A673 (cell line): ENCODE measurements at places on chromosomes 1 and 21.

- DNase-seq: no peak
Measured at GRCh38 chr1:76225526-76225925, 151.0 kb downstream of the ST6GALNAC3 start.

DNA sequence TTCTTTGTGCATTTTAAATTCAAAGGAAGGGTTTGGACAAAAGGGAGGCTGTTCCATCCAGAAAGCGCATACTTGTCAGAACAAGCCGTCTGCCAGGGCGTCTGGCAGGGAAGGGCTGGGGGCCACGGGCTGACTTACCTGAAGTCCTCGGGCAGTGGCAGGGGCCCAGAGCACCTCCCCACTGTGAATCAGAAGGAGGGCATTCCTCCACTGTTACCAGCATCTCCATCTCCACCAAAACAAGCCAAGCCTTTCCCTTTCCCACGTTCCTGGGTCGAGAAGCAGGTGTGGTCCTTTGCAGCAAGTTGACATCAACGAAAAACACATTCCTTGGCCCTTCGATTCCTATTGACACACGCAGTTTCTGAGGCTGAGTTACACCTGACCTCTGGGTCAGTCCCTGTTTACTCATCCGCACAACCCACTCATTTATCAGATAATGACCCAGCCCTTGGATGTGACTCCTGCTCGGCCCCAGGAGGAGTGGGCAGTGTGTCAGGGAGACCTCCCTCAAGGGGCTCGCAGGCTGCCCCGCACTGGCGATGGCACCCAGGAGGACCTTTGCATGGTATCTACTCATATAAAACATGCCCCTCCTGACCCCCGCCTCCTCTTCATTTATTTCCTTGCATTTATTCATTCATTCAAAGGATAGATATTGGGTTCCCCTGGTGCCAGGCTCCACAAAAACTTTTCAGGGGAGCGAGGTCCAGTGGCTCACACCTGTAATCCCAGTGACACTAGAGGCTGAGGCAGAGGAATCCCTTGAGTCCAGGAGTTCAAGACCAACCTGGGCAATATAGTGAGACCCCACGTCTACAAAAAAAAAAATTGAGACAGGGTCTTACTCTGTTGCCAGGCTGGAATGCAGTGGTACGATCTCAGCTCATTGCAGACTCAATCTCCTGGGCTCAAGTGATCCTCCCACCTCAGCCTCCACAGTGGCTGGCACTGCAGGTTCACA is 60.2 kb downstream of the TOMM20 start:
- no peak for DNase-seq

GRCh38 chr1:158290321-158290844 is 660 bp downstream of the CD1C start:
- DNase-seq: no peak

DNA sequence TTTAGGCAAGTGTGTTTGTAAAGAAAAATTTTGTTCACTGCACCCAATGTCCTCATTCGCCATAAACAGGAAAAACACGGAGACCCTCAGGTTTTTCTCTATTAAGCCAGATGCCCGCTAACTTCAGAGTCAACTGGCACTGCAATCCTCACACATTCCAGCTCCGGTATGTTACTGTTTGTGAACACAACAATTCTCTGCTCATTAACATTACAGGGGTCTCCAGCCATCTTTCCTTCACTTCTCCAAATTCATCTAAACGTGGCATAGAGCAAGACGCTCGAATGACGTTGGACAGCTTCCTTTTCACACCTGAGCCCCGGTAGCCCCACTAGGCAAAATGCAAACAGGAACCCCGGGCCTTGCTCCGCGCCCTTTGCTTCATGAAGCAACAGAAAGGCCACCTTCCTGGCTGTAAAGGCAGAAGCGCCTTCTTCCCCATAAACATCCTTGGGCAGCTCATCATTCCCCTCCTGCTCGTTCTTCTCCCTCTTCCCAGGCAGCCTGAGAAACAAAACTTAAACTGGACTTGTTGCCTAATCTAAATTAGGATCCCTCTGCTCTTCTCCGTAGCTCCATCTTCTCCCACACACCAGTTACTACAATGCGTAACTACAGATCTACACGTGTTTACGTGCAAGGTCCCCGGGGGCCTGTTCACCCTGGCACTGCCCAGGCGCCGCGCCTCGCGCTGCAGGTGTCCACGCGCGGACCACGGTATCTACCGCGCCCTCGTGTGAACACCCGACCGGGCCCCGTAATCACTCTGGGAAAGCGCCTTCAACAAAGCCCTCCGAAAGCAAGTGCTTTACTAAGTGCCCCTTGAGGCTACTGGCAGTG is 1.2 kb downstream of the LBR start:
- peak; percentile 47 for DNase-seq

GRCh38 chr1:241482761-241483250 is 36.7 kb downstream of the FH start:
- peak; percentile 79 for DNase-seq

DNA sequence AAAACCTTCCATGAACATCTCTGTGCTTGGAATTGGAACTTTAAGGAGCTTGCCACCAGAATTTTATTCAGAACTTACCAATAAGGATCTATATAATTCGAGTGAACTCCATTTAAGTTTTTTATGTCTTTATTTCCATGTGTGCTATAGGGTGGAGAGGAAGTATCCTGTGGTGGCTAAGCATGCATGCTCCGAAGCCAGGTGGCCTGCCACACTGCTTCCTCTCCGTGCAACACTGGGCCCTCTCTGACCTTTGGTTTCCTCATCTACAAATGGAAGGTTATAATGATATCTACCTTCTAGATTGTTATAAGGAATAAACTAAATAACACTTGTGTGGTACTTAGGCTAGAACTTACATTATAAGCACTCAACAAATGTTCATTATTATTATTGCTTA is 382.1 kb downstream of the PTPRC start:
- DNase-seq: no peak

- no peak for DNase-seq
Measured at GRCh38 chr21:29209696-29210095, 79.3 kb downstream of the MAP3K7CL start.

GRCh38 chr1:17335821-17336710 is 28.1 kb downstream of the PADI4 start:
- DNase-seq: peak; percentile 82

DNA sequence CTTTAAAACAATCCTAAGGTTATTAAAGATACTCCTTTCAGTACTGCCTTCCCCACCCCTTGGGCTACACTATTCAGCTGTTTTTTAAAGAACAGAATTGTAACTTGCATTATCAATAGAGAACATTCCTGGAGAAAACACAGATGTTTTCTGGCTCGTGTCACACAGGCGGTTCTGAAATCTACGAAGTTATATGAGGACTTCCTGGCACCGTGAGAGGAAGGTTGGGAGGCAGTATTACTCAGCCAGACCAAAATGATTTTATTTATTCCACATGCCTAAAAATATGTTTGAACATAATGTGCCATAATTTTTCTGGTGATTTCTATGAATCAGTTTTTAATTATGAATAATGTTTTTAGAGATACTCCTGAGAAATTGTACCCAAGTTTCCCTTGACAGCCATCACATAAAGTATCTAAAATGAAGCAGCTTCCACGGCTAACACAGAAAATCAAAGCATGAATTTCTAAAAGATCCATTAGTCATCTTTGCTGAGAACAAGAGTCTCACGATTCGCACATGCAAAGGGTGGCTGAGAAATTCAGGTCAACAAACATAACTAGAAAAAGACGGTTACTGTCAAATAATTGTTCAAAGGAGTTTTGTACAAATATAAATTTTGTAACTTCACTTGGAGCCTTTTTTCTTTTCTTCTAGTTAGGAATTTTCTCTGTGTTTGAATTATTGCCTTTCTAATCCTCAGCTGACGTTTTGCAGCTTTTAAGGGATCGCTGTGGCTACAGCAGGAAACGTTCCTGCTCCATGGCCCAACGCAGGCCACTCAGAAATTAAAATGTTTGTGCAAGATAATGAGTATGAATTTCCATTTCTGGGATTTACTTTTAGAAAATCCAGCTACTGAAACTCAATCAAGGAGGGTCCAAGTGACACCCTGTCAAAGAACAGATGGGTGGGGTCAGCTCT is 8.0 kb upstream of the SIM2 start:
- no peak for DNase-seq

DNA sequence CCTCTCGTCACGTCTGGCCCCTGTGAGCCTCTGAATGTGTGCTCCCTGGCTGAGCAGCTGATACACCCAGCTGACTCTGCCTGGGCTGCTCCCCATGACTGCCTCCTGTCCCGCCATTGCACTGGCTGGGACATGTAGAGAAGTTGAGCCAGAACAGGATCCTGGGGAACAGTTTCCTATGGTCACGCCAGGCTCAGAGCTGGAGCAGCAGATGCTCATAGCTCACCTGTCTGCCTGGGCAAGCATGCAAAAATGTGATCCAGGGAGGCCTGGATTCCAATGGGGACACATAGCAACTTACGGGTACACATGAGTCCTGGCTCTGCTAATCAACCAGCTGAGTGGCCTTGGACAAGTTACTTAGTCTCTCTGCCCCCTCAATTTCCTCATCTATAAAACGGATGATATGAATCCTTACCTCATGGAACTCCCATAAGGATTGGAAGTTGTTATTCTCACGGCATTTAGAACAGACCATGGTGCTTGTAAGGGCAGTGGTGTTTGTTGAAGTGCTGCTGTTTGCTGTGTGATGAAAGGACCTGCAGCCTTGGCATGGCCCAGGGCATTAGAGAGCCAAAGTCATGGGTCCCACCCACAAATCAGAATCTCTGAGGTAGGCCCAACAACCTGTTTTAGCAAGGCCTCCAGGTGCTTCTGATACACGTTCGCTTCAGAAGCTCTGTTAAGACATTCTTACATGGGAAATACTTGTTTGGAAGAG is 150.3 kb upstream of the VANGL1 start:
- DNase-seq: no peak

DNA sequence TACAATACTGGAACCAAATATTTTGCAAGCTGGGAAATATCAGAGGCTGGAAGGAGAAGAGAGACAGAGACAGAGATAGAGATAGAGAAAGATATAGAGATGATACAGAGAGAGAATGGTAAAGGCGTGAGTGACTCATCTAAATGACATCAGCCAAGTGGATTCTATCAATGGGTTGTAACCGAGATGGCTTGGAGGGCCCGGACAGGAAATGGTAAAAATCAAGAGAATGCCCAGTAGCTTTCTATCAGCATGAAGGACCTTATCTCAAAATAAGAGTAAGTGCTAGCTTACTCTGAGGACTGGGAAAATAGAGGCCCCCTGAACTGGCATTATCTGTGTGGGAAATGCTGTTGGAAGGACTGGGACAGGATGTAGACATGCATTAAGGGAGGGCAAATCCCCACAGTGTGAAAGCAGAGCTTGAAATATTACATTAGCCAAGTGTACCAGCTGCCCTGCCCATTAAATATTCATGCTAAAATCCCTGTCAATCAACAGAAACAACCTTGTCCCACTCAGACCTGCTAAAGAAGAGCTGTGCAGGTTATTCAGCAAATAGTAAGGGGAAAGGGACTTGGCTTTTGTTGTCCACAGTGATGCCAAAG is 76.6 kb upstream of the ZNF644 start:
- DNase-seq: peak; percentile 56

DNA sequence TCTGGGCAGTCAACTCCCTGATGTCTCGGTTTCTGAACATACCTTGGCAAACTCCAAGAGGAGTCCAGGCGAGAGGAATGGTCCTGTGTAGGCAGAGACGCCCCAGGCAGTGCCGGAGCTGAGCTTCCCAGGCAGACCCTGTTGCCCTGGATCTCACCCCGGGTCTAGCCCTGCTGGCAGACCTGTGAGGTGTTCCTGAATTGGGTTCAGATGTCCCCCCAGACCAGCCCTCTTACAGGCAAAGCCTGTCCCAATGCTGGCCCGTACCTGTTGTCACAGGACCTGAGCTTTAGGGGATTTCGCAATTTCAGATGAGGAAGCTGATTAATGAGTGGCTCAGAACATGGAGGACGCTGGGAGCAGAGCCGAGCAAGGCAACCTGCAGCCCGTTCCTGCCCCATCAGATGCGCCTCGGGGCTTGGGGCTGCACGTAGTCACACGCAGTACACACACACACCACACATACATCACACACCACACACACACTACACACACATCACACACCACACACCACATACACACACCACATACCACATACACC is 38.5 kb upstream of the PDE9A start:
- DNase-seq: peak; percentile 38
